ENCODE measurements at places on chromosomes 2 and 18.

DNA sequence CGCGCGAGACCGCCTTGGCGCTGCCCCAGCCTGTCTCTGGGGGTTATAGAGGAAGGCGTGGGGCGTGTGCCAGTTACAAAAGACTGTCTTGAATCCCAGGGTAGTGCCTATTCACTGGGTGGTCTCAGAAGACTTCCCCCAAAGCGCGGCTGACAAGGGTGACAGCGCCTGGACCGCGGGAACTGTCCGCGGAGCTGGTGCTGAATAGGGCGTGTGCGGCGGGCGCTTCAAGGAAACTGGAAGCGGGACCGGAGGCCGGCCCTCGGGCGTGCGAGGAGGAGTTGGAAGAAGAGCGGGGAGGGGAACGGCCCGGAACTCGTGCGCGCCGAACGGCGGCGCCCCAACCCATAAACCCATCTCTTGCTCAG is 2.3 kb downstream of the EGR4 start:
- H3K27ac ChIP-seq: no peak overlapping the region
- no peaks in the 10 kb centered on the region for H3K36me3 ChIP-seq
- no peak overlapping the region for H3K4me3 ChIP-seq

GRCh38 chr2:165122521-165122920 is 81.3 kb downstream of the SCN3A start:
- no peaks in the 10 kb centered on the region for H3K27me3 ChIP-seq
- no peak overlapping the region for H3K4me3 ChIP-seq
- no peaks in the 10 kb centered on the region for H3K4me1 ChIP-seq

- no peak for DNase-seq
- no peaks in the 10 kb centered on the region for H3K27me3 ChIP-seq
- no peak overlapping the region for H3K4me3 ChIP-seq
- H3K4me1 ChIP-seq: no peaks in the 10 kb centered on the region
These were observed 270.7 kb downstream of the ALK start for GRCh38 chr2:29650631-29651097.

- H3K27ac ChIP-seq: no peak overlapping the region
- no peaks in the 10 kb centered on the region for H3K36me3 ChIP-seq
- H3K27me3 ChIP-seq: no peaks in the 10 kb centered on the region
- peak; percentile 89 for DNase-seq
- H3K4me3 ChIP-seq: no peak overlapping the region
These were observed 37.1 kb downstream of the EXOC6B start for GRCh38 chr2:72788756-72789155.

DNA sequence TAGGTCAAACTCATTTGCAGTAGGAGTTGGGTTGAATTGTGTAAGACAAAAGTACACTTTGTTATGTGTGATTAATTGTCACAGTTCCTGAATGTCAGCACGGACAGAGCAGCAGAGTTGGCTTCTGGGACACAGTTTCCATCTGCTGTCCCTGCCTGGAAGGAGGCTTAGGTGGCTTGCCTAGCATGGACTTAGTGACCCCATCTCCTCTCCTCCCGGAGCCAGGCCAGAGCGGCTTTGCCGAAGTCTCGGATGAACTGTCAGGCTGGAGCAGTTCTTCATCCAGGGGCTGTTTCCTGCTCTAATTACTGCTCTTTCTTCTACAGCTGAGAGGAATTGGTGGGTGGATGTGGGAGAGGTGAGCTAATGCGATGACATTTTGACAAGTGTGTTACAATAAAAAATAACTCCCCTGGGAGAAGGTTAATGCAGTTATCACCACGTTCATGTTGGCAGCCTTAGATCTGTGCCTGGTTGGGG is 102.0 kb downstream of the SH3RF3 start:
- H3K4me1 ChIP-seq: peaks cover 6% of the 10 kb centered on the region
- H3K36me3 ChIP-seq: no peaks in the 10 kb centered on the region
- no peak for DNase-seq
- H3K4me3 ChIP-seq: no peak overlapping the region
- no peaks in the 10 kb centered on the region for H3K27me3 ChIP-seq
- no peak overlapping the region for H3K27ac ChIP-seq

DNA sequence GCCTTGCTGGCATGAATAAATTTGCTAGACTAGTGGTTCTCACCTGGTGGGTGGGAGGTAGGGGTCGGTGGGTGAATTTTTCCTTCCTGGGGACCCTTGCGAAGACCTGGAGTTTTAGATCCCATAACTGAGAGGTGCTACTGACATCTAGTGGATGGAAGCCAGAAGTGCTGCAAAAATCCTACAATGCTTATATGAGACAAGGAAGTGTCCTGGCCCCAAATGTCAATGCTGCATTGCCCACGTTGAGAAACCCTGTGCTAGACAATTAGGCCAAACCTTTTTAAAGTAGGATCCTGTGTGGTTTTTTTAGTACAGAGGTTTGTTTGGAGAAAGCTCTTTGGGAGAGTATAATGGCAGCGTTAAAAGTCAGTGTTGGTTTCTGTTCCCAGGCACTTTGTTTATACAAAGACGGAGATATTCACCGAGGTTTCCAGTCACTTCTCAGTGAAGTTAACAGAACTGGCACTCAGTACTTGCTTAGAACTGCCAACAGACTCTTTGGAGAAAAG is 9.6 kb downstream of the SERPINB8 start:
- DNase-seq: peak; percentile 48
- H3K4me1 ChIP-seq: peaks cover 4% of the 10 kb centered on the region
- H3K36me3 ChIP-seq: peaks cover 32% of the 10 kb centered on the region

- peaks cover 10% of the 10 kb centered on the region for H3K36me3 ChIP-seq
- H3K4me1 ChIP-seq: peaks cover 14% of the 10 kb centered on the region
- no peak overlapping the region for H3K4me3 ChIP-seq
- H3K27ac ChIP-seq: no peak overlapping the region
- H3K27me3 ChIP-seq: no peaks in the 10 kb centered on the region
- peak; percentile 69 for DNase-seq
These were observed 9.7 kb downstream of the SNED1 start for GRCh38 chr2:241007880-241008710.

GRCh38 chr18:54671291-54671881 is 80.3 kb downstream of the DYNAP start:
- no peaks in the 10 kb centered on the region for H3K36me3 ChIP-seq
- H3K27ac ChIP-seq: no peak overlapping the region
- H3K4me3 ChIP-seq: no peak overlapping the region
- H3K4me1 ChIP-seq: peaks cover 4% of the 10 kb centered on the region

GRCh38 chr2:105789745-105790460 is 45.2 kb downstream of the NCK2 start:
- peak overlapping the region; percentile 56 for H3K4me3 ChIP-seq
- no peaks in the 10 kb centered on the region for H3K36me3 ChIP-seq
- H3K27ac ChIP-seq: peak overlapping the region; percentile 71
- peak; percentile 93 for DNase-seq

GRCh38 chr2:31440764-31441163 is 26.2 kb upstream of the XDH start:
- H3K4me3 ChIP-seq: no peak overlapping the region
- peak; percentile 85 for DNase-seq
- H3K4me1 ChIP-seq: peaks cover 12% of the 10 kb centered on the region
- H3K27me3 ChIP-seq: no peaks in the 10 kb centered on the region
- H3K27ac ChIP-seq: no peak overlapping the region

- H3K27me3 ChIP-seq: no peaks in the 10 kb centered on the region
- peaks cover 6% of the 10 kb centered on the region for H3K4me1 ChIP-seq
- peak; percentile 30 for DNase-seq
These were observed 355.3 kb upstream of the NRXN1 start for GRCh38 chr2:51387235-51387634.

DNA sequence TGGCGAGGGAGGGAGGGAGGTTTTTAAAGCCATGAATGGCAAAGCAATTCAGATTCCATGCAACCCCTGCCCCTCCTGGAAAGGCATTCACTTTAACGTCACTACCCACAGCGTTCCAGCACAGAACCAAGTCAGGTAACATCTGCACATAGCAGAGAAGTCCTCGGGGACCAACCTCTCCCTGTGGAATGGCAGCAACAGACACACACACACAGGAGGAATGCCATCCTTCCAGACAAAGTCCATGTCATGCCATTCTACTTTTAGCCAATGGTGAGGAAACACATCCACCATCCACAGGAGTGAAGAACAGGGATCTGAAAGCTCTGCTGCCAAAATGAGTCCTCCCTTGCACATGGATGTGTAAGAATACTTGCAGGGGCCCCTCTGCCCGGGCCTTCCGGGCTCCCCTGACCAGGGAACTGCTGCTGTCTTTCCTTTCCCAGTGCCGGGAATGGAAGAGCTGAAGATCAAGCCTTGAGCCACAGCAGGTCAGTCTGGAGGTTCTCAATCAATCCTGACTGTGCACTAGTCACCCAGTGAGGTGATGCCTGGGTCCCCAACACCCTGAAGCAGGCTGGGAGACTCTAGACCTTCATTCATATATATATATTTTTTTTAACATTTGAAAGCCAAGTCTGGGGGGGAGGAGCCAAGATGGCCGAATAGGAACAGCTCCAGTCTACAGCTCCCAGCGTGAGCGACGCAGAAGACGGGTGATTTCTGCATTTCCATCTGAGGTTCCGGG is 63.7 kb downstream of the UXS1 start:
- H3K4me3 ChIP-seq: no peak overlapping the region
- peak; percentile 70 for DNase-seq
- no peaks in the 10 kb centered on the region for H3K36me3 ChIP-seq
- no peak overlapping the region for H3K27ac ChIP-seq
- H3K4me1 ChIP-seq: peaks cover 7% of the 10 kb centered on the region

DNA sequence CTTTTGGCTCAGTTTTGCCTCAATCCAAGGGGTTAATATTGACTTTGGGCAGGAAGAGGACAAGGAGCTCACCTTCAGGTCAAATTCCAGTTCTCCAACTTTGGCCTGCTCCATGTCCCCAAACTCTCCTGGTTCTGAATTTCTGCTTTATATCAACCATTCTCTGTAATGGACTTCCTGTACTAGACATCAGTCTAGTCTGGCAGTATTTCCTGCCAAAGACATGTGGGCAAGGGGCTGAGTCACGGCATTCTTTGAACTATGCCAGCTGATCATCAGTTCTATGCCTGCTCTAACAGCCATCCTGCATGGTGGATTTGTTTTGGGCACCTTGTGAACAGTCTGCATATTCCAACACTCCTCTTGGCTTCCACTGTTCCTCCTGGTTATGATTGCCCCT is 199.4 kb downstream of the ZEB2 start:
- no peak overlapping the region for H3K4me3 ChIP-seq
- no peak overlapping the region for H3K27ac ChIP-seq
- H3K36me3 ChIP-seq: no peaks in the 10 kb centered on the region
- peak; percentile 43 for DNase-seq

DNA sequence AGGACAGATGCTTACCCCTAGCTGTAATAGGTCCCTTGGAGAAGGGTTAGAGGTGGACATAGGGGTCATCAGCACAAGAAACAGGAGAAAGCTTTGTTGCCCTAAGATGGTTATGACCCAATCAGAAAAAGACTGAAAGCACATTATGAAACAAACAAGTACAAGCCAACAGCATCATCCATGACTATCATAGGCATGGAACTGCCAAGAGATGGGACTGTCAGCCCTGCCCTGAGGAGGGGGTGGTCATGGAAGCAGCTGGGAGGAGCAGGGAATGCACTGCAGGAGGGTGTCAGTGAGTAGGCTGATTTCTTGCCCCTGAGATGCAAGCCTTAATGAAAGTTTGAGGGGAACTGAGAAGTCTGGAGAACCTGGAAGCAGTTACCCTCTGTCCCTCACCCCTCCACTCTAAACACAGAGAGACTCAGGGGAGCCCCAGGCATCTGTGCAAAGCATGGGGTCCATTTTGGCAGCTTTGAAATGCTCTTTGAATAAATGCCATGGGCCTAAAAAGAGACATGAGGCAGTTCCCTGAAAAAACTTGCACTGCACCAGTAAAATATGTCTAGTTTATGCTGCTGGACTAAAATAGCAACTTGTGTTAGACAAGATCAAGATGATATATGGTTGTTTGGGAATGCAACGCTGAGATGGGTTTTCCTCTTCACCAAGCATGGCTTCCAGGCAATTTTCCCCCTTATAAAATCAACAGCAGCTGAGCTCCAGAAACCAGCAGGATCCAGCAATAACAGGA is 122.7 kb upstream of the ZFP36L2 start:
- H3K4me1 ChIP-seq: peaks cover 17% of the 10 kb centered on the region
- no peaks in the 10 kb centered on the region for H3K27me3 ChIP-seq
- no peak overlapping the region for H3K4me3 ChIP-seq
- DNase-seq: no peak
- H3K36me3 ChIP-seq: peaks cover 2% of the 10 kb centered on the region

- H3K27me3 ChIP-seq: no peaks in the 10 kb centered on the region
- H3K27ac ChIP-seq: no peak overlapping the region
- no peaks in the 10 kb centered on the region for H3K36me3 ChIP-seq
- H3K4me1 ChIP-seq: no peaks in the 10 kb centered on the region
- no peak overlapping the region for H3K4me3 ChIP-seq
These were observed 327.1 kb upstream of the CDH19 start for GRCh38 chr18:66931010-66931409.

DNA sequence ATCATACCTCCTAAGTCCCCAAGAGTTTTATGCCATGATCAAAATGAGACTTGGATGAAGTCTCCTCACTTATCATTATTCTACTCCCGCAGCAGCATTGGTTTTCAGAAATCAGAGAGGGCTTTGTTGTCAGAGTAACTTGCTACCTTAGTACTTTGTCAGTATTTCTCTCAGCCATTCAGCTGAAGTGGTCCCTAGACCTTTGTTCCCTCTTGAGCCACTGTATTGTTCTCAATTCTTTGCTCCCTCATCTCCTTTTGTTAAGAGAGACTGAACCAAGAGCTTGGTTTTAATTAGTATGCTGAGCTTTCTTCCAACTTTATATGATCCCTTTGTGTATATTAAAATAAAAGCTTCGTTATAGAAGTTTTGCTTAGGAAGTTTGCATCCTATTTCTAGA is 133.4 kb downstream of the DOCK10 start:
- H3K36me3 ChIP-seq: peaks cover 4% of the 10 kb centered on the region
- peak overlapping the region; percentile 86 for H3K27ac ChIP-seq
- no peaks in the 10 kb centered on the region for H3K27me3 ChIP-seq
- no peak overlapping the region for H3K4me3 ChIP-seq

GRCh38 chr2:189374481-189374880 is 66.8 kb upstream of the WDR75 start:
- H3K4me3 ChIP-seq: no peak overlapping the region
- peaks cover 52% of the 10 kb centered on the region for H3K4me1 ChIP-seq
- H3K27me3 ChIP-seq: no peaks in the 10 kb centered on the region
- H3K27ac ChIP-seq: no peak overlapping the region
- no peak for DNase-seq
- no peaks in the 10 kb centered on the region for H3K36me3 ChIP-seq

- DNase-seq: peak; percentile 47
- no peaks in the 10 kb centered on the region for H3K27me3 ChIP-seq
- no peaks in the 10 kb centered on the region for H3K4me1 ChIP-seq
- no peak overlapping the region for H3K27ac ChIP-seq
These were observed 93.4 kb downstream of the DGKD start for GRCh38 chr2:233447506-233448219.
